ENCODE measurements at places on chromosomes 2 and 18.

GRCh38 chr18:63444580-63444979 is 22.3 kb upstream of the VPS4B start:
- DNase-seq: peak; percentile 70

GRCh38 chr2:44479127-44479887 is 117.6 kb downstream of the CAMKMT start:
- no peak for DNase-seq

GRCh38 chr2:41963661-41964525 is 83.9 kb upstream of the PKDCC start:
- no peak for DNase-seq

DNA sequence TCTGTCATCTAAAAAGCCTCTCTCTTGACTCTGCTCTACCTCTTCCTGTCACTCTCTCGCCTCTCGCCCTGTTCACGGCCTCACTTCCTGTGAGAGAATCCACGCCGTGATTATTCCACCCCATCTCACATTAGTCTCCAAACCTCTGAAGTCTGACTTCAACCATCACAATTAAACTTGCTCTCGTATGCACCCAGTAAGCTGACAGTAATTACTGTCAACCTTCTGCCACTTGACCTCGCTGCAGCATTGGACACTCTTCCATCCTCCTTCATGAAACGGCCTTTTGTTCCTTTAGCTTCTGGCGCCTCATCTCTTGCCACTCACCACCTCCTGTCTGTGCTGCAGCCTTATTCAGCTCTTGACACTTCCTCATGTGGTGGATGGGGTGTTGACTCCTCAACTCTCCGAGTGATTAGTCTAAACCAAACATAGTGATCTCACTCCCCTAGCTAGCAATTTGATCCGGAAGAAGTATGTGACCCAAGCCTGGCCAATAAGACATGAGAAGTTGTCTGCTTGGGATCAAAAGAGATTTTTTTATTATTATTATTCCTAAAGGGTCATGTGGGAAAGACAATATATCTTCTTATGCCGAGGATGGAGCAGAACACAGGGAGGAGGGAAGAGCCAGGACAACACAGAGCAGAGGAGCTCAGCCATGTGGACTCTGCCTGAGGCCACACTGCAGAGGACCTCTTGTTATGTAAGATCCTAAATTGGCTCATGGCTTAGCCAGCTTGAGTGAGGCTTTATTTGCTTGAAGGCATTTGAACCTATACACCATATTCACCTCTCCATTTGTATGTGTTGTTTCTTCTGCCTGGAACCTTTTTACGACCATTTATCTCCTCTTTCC is 38.4 kb upstream of the MYO1B start:
- DNase-seq: no peak

GRCh38 chr2:73111073-73112025 is 1.4 kb downstream of the RAB11FIP5 start:
- peak; percentile 89 for DNase-seq

- DNase-seq: no peak
These were observed 100.7 kb downstream of the SPIRE1 start for GRCh38 chr18:12556946-12557806.

All from lower leg skin (tissue), 4 donors.